Activated gamma-delta T cell treated with Interleukin-2 at 50 U/mL for 16 hours (primary cell): ENCODE measurements at places on chromosomes 11 and 22.

GRCh38 chr22:50628543-50629134 lies 687 bp upstream of the ARSA start:
- DNase-seq: peak; percentile 42

GRCh38 chr11:19091366-19091765 lies 25.6 kb upstream of the ZDHHC13 start:
- DNase-seq: no peak

GRCh38 chr11:71311928-71312510 lies 59.6 kb upstream of the SHANK2 start:
- DNase-seq: no peak

- DNase-seq: no peak
Measured at GRCh38 chr22:46352691-46353386, 17.3 kb downstream of the TRMU start.

GRCh38 chr22:19962246-19962908 lies 20.8 kb upstream of the TXNRD2 start:
- DNase-seq: peak; percentile 30
